CD4-positive, alpha-beta T cell treated with Interleukin-2 at 100 ng/mL for 4 hours (primary cell): ENCODE measurements at places on chromosomes 1 and 21.
A peak's percentile ranks its signal among the peaks of the same experiment; 100 is the strongest.

GRCh38 chr1:36951292-36951750 is 83.0 kb downstream of the GRIK3 start:
- DNase-seq, result no peak

DNA sequence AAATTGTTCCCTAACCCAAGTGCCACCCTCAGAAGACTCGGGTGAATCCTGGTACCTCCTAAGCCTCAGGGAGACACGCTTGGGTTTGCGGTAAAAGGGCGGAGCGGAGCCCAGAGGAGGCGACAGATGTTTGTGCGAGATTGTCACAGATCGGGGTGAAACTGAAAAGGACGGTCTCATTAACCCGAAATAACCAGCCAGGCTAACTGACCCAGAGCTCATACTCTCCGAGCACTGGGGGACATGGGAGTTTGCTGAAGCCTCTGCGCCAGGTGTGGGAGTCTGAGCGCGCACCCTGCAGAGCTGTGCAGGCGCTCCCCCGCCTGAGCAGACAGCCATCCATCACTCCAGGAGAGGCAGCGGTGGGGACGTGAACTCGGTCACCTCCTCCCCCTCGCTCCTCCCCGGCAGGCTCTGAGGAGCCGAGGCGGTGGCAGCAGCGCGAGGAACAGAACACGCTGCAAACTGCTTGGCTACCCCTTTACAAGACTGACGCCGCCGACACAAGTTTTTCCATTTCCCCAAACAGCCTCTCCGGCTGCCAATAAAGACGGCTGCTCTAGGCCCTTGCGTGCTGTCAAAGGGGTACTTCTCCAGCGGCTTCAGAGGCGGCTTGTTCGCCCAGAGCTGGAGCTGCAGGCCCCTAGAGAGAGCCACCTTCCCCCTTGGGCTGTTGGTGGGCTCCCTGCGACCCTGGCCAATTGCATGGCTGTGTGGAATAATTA is 43.5 kb downstream of the RRAGC start:
- no peak for DNase-seq

GRCh38 chr1:55089683-55090082 is 50.3 kb downstream of the PCSK9 start:
- no peak for DNase-seq

DNA sequence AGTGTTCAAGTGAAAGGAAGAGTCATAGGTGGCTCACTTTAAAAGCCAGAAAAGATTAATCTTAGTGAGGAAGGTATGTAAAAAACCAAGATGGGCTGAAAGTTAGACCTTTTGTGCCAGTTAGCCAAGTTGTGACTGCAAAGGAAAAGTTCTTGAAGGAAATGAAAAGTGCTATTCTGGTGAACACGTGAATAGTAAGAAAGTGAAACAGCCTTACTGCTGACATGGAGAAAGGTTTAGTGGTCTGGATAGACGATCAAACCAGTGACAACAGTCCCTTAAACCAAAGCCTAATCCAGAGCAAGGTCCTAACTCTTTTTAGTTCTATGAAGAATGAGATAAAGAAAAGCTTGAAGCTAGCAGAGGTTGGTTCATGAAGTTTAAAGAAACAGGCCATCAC is 106.4 kb downstream of the CTH start:
- DNase-seq, result no peak

- DNase-seq, result no peak
Measured at GRCh38 chr1:16050328-16050727, 6.7 kb downstream of the CLCNKB start.

GRCh38 chr1:61102041-61102440 is 19.7 kb downstream of the NFIA start:
- no peak for DNase-seq

DNA sequence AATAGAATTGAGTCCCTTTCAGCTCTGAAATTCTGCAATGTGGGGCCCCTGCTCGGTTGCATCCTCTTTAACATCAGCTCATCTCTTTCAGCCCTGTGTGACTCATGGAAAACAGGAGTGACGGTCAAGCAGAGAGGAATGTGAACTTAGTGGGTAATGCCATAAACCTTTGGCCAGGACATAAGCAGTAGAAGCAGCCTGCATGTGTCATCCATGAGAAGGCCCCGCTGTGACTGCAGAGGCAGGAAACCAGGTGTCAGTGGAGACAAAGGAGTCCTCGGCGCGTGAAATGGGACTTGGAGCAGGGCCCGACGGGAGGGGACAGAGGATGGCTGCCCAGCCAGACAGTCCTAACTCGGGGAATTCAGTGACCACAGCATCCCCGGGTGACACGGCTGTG is 21.1 kb upstream of the EPHB2 start:
- no peak for DNase-seq

GRCh38 chr21:45935628-45936027 is 45.9 kb upstream of the COL6A1 start:
- DNase-seq, result no peak

- no peak for DNase-seq
Measured at GRCh38 chr1:160607672-160608032, 28.4 kb upstream of the CD84 start.

DNA sequence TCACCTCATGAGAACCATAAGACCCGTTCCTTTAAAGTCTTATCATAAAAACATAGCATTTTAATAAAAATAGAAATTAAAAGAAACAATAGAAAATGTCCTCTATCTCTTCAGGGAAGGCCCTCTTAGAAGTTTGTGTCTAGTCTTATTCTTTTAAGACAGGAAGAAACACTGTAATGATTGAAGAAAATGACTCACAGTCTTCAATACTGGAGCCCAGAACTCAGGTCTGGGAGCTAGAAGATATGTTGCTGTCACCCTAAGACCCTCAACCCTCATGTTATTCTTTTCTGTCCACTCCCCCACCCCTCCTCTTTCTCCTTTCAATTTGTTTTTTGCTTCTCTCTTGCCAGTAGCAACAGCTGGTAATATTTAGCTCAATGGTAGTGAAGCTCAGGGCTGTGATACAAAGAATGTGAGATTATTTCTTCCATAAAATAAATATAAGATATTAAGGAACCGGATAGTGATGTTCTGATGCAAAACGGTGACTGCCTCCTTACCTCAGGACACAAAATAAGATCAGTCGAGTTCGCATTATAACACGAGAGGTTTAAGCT is 12.0 kb downstream of the DUSP10 start:
- DNase-seq, result no peak

DNA sequence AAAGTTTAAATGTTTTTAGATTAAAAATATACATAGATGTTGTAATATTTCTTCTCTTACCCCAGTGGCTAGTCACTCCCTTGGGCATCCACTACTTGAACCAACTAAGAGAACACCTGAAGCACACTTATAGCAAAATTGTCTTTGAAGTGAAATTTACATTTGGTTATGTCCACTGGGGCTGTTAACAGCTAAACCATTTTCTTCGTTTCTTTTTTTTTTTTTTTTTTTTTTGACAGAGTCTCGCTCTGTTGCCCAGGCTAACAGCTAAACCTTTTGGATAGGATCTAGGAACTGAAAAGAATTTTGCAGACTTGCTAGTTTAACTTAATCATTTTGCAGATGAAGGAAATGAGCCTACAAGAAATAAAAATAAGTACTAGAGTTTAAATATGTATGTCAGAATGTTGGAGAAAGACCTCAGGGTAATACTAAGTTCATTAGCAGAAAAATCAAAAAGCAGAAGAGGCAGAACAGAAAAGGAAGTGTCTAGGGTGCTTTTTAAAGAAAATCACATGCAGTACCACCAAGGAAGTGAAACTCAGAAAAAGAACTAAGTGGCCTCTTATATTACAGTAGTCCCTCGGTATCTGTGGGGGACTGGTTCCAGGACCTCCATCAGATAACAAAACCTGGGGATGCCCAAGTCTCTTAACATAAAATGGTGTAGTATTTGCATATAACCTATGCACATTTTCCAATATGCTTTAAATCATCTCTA is 11.8 kb downstream of the DRAM2 start:
- no peak for DNase-seq

DNA sequence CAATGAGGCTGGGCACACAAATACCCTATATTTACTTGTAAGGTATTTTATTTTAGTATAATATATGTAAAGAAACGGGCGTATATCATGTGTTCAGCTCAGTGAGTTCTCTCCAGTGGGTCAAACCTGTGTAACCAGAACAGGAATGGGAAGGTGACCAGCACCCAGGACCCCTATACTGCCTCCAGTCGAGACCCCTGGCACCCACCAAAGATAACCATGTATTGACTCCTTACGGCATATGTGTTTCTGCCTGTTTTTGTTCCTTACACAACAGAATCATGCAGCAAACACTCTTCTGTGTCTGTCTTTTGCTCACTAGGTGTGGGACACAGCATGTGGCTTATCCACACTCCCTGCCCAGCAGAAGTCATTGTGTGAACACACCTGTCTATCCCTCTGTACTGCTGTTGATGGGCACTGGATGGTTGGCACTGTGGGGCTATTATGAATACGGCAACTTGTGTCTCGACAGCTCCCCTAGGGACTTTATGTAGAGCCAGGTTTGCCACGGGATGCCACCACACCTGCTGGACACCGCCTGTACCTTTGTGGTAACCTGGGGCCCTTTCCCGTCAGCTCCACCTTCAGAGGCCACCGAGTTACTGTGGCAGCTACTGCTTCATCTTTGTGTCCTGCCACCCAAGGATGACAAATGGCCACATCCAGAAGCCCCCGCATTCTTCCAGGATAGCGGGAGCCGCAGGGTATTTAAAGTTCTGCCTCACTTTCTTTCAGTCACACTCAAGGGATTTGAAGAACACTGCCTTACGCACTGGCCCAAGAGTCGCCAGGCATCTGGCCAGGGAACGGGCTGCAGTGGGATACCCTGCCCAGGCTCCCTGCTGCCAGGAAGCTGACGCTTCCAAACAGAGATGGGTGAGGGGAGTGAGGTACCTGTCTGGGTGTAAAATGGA is 23.5 kb upstream of the C2CD2 start:
- DNase-seq, result no peak

- DNase-seq, result no peak
Measured at GRCh38 chr1:93758842-93759515, 77.3 kb upstream of the BCAR3 start.

- DNase-seq, result no peak
Measured at GRCh38 chr1:235078480-235079381, 49.9 kb downstream of the TOMM20 start.

DNA sequence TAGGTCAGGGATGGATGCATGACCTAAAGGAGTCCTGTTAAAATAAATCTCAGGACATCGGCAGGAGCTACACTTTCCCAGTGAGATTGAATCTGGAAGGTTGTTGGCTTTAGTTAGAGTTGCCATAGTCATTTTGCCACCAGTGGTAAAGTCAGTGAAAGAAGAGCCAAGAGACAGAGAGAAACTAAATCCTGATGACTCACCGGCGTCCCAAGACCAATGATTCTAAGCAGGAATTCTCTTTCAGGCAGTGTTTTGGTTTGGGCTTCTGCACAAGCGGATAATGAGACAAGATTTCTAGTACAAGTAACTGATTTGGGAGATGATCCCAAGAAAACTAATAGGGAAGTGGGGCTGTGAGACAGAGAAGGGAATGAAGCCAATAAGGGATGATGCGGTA is 88.8 kb upstream of the ETS2 start:
- no peak for DNase-seq

DNA sequence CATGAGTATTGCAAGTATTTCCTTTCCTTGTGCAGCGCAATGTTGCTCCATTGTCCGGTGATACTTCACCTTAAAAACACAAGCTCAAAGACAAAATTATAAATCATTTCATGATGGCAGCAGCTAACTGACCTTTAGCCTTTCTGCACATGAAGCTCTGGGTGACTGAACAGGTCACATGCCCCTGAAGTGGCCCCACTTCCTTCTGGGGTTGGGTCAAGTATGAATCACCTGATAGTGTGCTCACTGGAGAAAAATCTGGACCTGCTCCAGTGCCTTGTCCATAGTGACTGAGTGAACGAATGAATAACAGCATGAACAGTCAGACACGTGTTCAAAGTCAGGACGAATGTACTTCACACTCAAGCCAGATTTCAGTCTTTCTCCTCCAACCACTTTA is 658.9 kb downstream of the NPHP4 start:
- no peak for DNase-seq

- no peak for DNase-seq
Measured at GRCh38 chr1:21174230-21174629, 2.5 kb downstream of the EIF4G3 start.

- no peak for DNase-seq
Measured at GRCh38 chr1:116261227-116261626, 111.8 kb upstream of the ATP1A1 start.

GRCh38 chr1:226525750-226526149 is 22.8 kb upstream of the STUM start:
- no peak for DNase-seq

GRCh38 chr1:226711976-226712741 is 26.9 kb downstream of the ITPKB start:
- DNase-seq, result peak; percentile 59

DNA sequence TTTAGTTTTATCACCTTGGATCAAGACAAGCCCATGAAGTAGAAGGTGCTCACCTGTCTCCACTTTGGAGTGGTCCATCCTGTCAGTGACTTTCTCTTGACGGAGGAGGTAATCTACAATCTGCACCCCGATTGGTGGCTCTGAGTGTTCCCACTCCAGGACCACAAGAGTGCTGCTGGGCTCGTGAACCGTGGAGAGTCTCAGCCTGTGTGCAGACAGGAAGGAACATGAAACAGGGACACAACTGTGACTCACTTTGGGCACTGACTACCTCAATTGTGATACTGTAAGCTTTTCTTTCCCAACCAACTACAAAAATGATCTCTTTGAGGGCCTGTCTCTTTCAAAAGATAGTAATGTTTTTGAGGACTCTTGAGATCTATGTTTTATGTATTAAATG is 280.2 kb downstream of the ASTN1 start:
- no peak for DNase-seq

DNA sequence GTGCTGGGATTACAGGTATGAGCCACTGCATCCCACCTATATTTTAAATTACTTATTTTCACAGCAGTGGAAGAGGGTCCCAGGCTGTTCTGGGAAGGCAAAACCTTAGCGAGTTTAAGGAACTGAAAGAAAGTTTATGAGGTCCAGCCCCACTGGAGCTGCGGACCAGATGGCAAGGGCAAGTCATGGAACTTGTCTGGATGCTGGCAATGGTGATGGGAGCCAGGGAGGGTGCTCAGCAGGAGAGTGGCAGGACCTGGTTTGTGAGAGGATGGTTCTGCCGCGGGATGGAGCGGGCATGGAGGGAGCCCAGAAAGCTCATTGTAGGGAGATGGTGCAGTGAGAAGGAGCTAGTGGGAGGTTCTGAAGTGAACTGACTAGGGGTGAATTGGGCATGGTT is 50.6 kb upstream of the SLC45A1 start:
- no peak for DNase-seq

DNA sequence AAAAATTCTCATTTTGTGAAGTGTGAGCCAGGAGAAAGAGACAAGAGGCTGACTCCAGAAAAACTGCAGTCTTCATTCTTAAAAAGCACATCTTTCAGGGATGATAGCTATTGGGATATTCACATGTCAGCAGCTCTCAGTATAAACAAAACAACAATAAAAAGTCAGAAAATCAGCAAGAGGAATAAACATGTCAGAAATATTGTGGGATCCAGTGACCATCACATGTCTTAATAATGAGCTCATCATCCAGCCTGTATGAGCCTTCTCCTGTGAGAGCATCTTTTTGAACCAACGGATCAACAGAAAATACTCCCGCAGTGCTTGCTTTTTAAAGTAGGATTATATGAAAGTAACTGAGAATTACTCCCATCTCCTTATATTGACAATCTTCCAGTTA is 241.6 kb downstream of the SMYD3 start:
- no peak for DNase-seq
